ENCODE measurements at places on chromosomes 3 and 15.

GRCh38 chr15:92930054-92930621, 30.0 kb downstream of the CHD2 start:
- DNase-seq, result peak; percentile 77

GRCh38 chr3:144295613-144296012, 324.0 kb downstream of the DIPK2A start:
- no peak for DNase-seq

- DNase-seq, result no peak
Observed at GRCh38 chr3:63450634-63451363, 172.7 kb downstream of the SYNPR start.

DNA sequence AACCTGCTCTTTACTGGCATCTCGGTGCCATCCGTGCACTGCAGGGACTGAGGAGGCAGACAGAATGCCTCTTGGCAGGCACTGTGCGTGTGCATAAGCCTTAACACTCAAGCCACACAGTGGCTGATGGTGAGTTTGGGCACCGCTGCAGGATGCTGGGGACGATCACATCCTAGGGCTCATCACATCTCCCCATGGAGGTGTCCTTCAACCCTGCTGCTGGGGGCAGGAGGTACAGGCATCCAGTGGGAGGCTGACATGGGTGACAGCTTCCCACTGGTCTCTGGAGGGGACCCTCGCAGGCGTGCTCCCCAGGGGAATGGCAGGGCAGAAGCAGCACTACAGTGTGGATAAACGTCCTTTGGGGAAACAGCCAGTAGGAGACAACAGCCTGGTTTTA, 190.9 kb downstream of the ADAMTS17 start:
- DNase-seq, result no peak

DNA sequence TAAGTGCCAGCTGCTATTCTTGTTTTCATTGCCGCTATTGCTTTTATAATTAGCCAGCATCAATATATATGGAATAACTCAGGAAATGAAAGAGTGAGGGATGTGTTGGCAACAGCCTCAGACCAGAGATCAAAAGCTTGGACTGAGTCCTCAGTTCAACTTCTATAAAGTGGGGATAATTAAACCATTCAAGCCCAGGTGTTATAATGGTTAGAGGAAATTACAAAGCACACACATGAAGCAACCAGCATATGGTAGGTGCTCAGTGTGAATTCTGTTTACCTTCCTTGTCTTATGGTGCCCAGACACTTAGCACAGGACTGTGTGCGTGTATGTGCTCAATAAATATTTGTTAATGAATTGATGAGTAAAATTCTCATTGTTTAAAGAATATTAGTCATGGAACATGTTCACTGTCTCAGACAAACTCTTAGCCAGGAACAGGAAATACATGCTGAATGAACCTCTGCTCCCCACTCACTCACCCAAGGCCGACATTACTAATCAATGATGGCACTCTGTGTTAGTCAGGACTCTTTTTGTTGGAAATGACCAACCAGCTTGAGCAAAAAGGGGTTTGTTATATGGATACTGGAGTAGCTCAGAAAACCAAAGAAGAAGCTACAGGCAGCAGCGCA, 16.7 kb upstream of the CCDC174 start:
- peak; percentile 11 for DNase-seq

DNA sequence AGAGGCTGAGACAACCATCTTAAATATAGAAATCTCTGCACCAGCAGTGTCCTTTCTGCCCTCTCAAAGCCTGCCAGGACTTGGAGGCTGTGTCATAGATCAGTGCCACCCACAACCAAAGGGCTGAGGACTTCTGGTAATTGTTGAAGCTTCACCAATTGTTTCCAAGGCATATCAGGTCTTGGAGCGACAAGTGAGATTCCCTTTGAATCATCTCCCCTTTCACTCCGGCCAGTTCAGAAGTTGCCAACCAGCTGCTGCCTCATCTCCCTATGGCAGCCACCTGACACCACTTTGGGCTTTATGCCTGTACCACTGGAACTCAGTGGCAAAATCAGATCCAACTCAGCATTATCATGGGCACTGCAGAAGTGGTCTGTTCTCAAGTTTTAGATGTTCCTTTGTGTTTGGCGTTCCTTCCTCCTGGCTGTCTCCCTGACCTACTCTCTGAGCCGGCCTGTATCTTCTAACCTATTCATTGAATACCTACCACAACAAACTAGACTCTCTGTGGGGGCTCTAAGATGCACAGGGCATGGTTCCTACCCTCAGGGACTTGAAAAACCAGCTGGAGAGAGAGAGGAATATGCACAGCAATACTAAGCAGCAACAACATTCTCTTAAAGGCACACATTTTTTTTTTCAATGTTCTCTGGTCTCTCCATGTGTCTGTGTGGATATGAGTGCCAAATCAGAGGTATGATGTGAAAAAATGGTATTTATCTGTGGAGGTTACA, 90.8 kb upstream of the PFN2 start:
- no peak for DNase-seq

- peak; percentile 67 for DNase-seq
Observed at GRCh38 chr3:32438596-32439344, 47.1 kb downstream of the CMTM7 start.

- peak; percentile 65 for DNase-seq
Observed at GRCh38 chr15:96270581-96271172, 59.8 kb upstream of the NR2F2 start.

DNA sequence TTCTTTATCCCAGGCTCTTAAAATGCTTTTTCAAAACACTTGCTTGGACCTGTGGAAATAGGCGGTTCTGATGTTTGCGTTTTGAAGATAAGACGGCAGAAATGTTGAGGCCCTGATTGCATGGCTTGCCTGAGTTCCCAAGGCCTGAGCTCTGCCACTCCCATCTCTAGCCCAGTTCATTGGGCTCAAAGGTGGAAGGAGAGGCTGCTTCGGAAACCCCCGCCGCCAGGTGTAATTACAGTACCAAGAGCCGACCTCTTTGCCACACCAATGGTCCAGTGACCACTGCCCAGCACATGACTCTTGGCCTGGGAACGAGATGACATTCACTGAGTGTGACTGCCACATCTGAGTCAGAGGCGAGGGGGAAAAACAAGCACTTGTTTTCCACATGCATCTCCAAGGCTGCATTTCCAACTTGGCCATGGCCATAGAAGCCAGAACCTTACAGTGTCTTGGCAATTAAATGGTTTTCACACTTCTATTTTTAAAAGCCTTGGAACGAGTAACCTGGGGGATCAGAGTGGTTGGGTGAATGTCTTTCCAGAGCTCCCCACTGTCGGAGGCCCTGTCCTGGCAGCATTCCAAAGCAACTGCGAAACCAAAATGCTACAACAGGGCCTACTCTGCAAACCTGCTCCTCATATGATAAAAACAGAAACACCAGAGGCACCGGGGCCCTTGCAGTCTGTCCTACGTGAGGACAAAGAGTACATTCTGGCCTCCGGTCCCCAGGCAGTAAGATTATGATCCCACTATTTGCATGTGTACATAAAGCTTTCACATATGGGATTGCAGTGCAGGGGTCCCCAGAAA, 63.8 kb upstream of the CGNL1 start:
- peak; percentile 18 for DNase-seq

- no peak for DNase-seq
Observed at GRCh38 chr15:31786360-31786759, 244.0 kb upstream of the CHRNA7 start.

GRCh38 chr3:127036209-127037020, 53.5 kb downstream of the PLXNA1 start:
- DNase-seq, result no peak

DNA sequence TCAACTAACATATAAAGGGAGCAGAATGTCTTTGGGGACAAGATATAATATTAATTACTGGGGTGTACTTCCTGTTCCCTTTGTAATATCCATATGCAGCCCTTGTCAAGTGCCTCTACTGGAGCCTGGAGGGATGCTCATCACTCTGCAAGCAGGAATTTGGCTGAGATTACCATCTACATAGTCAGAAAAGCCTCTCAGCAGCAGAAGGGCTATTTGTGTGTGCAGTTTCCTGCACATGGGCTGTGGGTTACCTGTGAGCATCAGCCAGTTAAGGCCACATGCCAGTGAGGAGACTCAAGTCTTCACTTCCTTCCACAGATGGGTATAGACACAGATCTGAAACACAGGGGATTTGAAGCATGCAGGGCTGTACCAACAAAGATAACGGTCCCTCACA, 278.1 kb upstream of the PLSCR5 start:
- peak; percentile 18 for DNase-seq

GRCh38 chr15:29968099-29968894, 114.5 kb upstream of the GOLGA8J start:
- peak; percentile 6 for DNase-seq

GRCh38 chr3:179723617-179724016, 70.8 kb downstream of the USP13 start:
- DNase-seq, result no peak

DNA sequence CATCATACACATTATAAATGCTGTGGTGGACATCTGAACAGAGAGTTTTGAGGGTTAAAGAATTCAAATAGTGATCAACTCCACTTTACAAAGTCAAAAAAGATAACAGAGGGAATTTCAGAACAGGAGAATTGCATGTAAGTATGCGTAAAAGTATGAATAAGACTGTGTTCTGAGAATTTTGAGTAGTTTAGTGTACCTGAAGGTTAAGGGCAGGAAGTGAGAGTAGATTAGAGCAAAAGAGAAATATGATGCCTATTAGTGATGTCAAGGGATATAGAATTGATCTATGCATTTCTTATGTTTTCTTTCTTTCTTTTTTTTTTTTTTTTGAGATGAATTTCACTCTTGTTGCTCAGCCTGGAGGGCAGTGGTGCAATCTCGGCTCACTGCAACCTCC, 53.1 kb downstream of the TP63 start:
- DNase-seq, result no peak

GRCh38 chr3:182821221-182821981, 28.1 kb downstream of the ATP11B start:
- no peak for DNase-seq

- no peak for DNase-seq
Observed at GRCh38 chr3:127121885-127122284, 71.0 kb upstream of the PRR23E start.

- no peak for DNase-seq
Observed at GRCh38 chr3:120382941-120383447, 33.8 kb upstream of the LRRC58 start.
